Endothelial cell (in vitro differentiated cells): ENCODE measurements at places on chromosomes 16 and 17.

DNA sequence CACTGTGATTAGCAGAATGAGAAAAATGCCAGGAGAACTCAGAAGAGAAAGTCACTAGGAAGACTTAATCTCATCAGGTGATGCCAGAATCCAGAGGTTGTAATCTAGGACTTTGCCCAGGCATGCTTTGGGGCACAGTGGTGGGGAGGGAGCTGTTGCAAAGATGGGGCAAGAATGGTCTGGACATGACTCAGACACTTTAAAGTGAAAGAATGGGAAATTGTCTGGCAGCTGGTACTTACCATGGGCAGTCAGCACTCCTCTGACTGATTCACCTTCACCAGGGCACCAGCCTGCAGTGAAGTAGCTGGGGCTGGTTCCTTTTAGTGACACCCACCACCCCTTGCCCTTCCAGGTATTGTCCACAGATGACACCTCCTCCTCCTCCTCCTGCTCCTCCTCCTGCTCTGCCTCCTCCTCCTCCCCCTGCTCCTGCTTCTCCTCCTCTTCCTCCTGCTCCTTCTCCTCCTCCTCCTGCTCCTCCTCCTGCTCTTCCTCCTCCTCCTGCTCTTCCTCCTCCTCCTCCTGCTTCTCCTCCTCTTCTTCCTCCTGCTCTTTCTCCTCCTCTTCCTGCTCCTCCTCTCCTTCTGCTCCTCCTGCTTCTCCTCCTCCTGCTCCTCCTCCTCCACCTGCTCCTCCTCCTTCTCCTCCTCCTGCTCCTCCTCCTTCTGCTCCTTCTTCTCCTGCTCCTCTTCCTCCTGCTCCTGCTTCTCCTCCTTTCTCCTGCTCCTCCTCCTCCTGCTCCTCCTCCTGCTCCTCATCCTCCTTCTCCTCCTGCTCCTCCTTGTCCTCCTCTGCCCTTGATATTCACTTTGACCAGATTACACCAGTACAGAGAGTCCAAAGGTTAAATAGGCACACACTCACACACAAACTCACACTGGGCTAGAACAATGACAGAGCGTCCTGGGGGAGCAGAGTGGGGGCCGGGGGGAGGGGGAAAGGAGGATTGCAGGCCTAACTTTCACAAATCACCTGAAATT lies at the start of gene CHD9NB:
TSS of gene CHD9NB (minus strand) at position 379 of the 983 bp plus-strand sequence. CDS start 8,739 bp downstream, outside the sequence.
- no peak for DNase-seq

DNA sequence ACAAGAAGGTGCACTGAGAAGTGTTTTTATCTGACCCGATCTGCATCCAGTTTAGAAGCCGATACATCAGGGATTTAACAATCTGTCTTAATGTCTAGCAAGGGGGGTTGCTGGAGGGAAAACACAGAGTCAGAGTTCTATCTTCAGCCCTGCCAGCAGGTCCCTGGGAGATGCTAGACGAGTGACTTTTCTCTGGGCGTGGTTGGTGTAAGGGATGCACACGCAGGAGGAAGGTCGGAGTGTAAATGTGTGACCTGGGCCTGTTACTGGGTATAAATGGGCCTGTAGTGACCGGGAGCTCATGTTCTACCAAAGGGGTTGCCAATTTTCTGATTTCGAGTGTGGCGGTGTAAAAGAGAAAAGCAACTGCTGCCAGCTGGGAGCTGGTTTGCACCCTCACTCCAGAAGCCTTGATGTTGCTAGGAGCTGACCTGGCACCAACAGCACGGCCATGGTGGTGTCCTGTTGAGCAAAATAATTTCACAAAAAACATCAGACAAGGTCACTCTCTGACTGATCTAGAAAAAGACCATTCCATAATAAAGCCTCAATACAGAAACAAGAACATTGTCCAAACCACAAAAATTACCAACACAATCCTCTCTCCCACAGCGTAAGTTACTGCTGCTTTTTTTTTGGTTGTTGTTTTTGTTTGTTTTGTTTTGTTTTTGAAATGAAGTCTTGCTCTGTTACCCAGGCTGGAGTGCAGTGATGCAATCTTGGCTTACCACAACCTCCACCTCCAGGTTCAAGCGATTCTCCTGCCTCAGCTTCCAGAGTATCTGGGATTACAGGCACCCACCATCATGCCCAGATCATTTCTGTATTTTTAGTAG lies 1.3 kb upstream of the KCTD13 start:
- DNase-seq, result no peak

DNA sequence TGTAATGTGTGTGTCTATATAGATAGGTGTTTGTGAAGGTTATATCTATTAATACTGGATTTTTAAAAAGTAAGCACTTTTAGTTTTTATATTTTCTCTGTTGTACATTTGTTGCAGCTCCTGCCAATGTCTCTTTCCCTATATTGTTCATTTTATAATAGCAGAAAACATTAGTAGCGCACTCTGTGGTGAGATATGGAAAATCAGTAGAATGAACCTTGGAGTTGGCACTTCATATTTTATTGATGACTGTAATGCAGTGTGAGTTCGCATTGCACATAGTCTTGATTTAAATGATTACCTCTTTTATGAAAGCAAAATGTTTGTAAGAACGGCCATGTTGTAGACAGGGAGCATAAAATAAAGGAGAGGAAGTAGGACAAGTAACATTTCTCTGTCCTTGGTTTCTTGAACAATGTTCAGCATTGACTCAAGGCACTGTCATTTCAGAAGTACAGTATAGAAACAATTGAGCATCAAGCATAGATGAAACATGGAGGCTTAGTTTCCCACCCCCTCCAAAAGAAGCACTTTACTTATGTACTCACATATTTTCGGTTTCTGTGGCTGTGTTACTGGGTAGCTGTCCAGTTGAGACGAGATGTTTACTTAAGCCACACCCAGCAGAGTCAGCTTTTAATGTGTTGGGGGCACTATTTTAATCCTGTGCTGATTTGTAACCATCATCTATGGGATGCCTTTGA lies 74.0 kb downstream of the TANC2 start:
- no peak for DNase-seq

DNA sequence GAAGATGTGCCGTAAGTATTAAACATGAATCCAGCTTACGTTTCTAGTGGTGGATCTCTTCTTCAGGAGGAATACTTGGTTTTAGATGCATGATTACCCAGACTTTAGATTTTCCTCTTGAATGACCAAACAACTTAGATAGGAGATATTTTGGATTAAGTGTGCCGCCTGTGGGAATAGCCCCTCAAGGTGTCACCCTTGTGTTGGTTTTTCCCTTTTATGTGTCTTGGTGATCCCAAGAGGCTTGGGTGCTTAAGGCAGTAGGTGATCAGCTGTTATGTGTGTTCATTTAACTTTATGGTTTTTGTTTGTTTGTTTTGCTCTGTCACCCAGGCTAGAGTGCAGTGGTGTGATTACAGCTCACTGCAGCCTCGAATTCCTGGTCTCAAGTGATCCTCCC lies 115.1 kb downstream of the PPM1E start:
- DNase-seq, result no peak

- no peak for DNase-seq
These were observed 1.2 kb upstream of the PERCC1 start for GRCh38 chr16:1429631-1430030.

- no peak for DNase-seq
These were observed 25.4 kb upstream of the RHOT1 start for GRCh38 chr17:32116937-32117336.
